Chondrocyte (in vitro differentiated cells): ENCODE measurements at places on chromosomes 2 and 18.

DNA sequence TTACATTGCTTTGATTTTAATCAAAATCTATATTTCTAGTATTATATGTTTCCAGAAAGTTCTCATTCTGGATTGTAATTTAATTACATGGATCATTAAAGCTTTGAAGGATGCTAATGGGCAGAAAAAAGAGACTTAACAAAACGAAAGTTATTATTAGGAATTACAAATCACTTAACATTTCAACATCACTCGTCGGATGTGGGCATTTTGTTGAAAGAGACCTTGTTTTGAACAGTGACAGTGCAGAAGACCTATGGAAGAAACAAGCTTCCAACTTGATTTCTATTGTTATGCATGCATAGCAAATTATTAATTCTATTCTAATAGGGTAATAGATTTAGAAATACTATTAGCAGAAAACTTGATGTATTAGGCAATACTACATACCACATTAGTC, 31.4 kb upstream of the DARS1 start:
- H3K4me1 ChIP-seq: no peaks in the 10 kb centered on the region
- H3K36me3 ChIP-seq: no peaks in the 10 kb centered on the region
- DNase-seq: no peak
- H3K27me3 ChIP-seq: peaks cover 4% of the 10 kb centered on the region
- H3K27ac ChIP-seq: no peak overlapping the region
- H3K4me3 ChIP-seq: no peak overlapping the region

DNA sequence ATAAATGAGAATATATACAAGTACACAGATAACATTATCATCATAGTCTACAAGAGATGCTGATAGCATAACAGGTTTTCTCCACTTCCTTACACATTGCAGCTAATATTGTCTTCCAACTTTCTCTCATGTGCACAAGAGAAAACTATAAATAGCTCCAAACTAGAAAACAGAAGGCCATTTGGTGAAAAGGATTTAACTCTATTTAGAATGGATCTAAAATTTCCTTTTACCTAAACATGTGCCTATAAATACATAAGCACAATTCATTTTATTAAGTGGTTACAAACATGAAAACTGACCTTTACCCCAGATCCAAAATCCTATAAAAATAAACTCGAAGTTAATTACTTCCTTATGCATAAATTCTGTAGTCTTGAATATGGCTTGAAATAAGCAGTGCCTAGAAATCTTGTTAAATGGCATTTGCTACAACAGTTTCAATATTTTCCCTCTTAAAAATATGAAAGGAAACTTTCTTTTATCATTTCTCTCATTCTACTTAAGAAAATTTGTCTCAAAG, 41.6 kb downstream of the SLC25A12 start:
- H3K4me1 ChIP-seq: peaks cover 22% of the 10 kb centered on the region
- H3K36me3 ChIP-seq: peaks cover 7% of the 10 kb centered on the region
- no peak for DNase-seq
- H3K4me3 ChIP-seq: no peak overlapping the region
- H3K27me3 ChIP-seq: no peaks in the 10 kb centered on the region
- H3K27ac ChIP-seq: no peak overlapping the region

DNA sequence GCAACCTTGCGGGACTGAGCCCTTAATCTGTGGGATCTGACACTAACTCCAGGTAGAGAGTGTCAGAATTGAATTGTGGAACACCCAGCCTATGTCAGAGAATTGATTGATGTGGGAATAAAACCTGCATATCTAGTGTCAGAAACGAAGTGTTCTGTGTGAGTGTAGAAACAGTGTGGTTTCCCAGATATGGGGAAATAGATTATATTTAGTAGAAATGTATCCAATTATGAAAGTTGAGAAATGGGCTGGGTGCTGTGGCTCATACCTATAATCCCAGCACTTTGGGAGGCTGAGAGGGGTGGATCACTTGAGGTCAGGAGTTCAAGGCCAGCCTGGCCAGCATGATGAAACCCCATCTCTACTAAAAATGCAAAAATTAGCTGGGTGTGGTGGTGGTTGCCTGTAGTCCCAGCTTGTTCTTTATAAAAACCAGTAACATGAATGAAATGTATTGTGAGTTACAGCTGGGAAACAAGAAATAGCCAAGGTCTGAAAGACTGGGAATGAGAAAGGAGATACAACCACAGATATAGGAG, 4.3 kb upstream of the TP53I3 start:
- H3K36me3 ChIP-seq: peaks cover 6% of the 10 kb centered on the region
- no peak for DNase-seq
- H3K4me3 ChIP-seq: no peak overlapping the region
- peaks cover 9% of the 10 kb centered on the region for H3K4me1 ChIP-seq

DNA sequence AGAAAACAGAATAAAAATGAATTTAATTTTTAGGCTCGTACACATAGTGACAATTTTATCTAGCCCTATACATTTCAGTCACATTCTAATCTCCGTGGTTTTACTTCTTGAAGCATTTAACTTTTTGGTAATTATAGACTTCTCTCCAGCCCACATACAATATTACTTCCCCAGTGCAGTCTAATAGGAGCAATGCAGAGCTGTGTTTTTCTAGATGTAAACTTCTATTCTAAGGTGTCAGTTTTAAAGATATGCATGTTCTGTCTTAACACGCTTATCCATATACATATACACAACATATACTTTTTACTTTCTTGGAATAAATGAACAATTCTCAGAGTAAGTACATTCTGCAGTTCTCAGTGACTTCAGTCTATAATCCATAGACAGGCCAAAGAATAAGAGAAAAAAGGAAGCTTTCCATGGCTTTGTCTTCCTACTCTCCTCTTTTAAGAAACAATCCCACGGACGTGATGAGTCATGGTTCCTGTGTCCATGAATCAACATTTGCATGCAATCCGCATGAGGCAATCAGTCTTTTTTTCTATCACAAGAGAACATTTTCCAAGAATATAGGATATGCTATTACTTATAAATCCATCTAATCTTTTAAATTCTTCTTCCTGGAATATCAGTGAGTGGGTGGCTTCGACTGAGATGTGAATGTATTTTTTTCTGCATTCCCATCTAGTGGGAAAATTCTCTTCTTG, 42.8 kb downstream of the CCDC102B start:
- no peaks in the 10 kb centered on the region for H3K27me3 ChIP-seq
- H3K4me3 ChIP-seq: peak overlapping the region; percentile 24
- DNase-seq: no peak
- peaks cover 42% of the 10 kb centered on the region for H3K4me1 ChIP-seq
- no peaks in the 10 kb centered on the region for H3K36me3 ChIP-seq
